ENCODE measurements at places on chromosomes 5 and 9.

DNA sequence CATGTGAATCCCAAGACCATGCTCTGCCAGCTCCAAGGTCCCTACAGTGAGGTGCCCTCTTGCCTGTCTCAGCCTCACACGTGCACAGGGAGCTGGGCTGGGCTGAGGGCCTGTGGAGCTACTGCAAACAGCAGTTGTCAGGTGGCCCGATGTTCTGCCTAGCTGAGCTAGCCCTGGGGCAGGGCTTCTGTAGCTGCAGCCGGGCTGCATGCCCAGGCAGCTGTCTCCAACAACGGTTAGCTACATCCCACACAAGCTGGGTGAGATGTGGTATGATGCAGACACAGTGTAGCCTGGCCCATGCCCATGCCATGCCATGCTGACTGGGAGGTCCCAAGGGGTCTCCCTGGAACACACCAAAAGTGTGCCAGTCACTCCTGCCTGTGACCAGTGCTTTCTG, 62.0 kb downstream of the MACROH2A1 start:
- DNase-seq: no peak

DNA sequence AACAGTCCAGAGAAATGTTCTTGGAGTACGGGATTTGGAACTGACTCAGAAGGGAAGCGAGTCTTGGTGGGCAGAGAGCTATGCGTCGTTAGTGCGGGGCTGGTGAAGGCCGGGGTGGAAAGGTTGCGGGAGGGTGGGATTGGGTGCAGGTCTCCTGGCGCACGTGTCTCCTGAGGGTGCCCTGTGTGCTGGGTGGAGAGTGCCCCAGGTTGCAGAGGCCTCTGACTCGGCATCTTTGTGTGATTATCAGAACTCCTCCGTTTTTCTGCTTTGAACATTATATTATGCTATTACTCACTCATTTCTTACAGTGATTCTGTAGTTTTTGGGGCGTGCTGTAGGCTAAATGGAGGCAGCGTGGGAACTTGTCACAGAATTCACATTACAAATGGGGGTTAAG, 11.4 kb downstream of the CEP72 start:
- no peak for DNase-seq

DNA sequence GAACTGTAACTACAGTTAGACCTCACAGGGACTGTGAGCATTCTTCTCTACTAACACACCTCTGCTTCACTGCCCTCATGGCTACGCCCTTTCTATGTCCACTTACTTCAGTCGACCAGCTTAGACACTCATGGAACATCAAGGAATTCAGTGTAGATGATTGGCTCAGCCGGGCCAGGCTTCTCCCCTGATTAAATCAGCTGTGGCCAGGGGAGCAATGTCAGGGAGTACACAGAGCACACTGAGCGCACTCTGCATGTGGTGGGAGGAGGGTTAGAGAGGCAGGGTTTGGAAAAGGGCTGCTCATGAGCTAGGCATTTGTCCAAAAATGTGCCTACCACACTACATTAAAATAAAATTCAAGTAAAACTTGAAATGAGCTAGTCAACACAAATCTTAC, 400.5 kb downstream of the ARRDC3 start:
- DNase-seq: no peak

- no peak for DNase-seq
Measured at GRCh38 chr5:144247131-144247530, 76.5 kb downstream of the KCTD16 start.

DNA sequence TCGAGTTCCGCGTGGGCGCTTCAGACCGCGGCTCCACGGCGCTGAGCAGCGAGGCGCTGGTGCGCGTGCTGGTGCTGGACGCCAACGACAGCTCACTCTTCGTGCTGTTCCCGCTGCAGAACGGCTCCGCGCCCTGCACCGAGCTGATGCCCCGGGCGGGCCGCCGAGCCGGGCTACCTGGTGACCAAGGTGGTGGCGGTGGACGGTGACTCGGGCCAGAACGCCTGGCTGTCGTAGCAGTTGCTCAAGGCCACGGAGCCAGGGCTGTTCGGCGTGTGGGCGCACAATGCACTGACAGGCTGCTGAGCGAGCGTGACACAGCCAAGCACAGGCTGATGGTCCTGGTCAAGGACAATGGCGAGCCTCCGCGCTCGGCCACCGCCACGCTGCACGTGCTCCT, 3.7 kb upstream of the PCDHB15 start:
- no peak for DNase-seq

DNA sequence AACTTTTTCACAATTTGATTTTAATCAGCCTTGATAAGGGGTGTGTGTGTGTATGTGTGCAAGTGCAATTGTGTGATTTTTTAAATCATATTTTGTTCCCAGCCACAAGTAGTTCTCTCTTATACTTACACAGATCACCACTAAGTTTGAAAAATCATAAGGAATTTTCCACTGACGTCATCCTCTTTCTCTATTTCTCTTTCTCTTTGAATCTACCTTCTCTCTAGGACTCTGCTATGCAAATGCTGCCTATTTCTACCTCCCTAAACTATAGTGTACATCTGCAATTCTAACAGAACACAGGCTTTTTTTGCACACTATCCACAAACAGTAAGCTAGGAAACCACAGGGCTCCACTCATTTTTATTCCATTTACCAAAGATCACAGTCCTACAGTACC, 254.6 kb upstream of the CYLC2 start:
- DNase-seq: no peak

All from HAP-1 (cell line).